NCI-H1105 treated with DMSO at 0.1 percent for 48 hours (cell line): ENCODE measurements at places on chromosomes 12 and 14.
A peak's percentile ranks its signal among the peaks of the same experiment; 100 is the strongest.

DNA sequence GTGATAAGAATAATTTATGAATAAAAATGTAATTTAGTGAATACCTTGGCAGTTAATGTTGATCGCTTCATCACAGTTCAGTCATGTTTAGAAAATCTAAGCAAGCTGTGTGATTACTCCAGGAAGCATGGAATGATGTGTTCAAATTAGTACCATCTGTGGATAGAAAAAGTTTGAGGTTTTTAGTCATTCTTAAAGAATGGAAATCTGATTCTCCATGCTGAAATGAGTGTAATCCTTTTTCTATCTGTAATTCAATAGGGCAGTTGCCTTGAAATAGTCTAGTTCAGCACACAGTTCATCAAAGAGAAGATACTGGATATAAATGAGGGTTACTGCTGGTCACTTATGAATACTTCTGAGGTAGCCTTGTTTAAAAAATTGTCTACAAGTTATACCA is 127.2 kb upstream of the MYF6 start:
- no peak for DNase-seq

- no peak for DNase-seq
These were observed 883 bp upstream of the TBC1D15 start for GRCh38 chr12:71838676-71839075.

DNA sequence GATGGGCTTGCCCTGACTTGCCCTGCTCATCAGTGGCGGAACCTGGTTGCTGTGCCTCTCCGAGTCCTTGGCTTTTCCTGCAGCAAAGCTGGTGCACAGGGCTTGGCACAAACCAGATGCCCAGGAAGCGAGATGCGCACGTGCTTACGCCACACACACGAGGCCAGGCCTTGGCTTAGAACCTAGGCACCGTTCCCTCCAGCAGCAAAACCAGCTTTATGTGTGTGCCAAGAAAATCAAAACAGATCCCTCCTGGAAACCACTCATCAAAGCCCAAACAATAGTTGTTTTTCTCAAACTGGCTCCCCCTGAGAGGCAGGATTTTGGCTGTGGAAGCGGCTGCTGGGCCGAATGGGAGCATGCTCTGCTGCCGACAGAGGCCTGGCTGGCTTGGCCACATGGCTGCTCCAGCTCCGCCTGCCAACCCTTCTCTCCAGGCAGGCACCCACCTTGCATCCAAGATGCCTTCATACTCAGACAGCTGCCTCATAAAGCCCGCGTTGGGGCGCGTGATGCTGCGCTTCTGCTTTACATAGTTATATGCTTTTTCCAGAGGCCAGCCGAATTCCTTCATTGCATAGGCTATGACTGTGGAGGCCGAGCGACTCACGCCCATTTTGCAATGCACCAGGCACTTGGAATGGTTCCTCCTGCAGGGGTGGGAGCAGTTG is 58.7 kb downstream of the SSH1 start:
- DNase-seq, result no peak

DNA sequence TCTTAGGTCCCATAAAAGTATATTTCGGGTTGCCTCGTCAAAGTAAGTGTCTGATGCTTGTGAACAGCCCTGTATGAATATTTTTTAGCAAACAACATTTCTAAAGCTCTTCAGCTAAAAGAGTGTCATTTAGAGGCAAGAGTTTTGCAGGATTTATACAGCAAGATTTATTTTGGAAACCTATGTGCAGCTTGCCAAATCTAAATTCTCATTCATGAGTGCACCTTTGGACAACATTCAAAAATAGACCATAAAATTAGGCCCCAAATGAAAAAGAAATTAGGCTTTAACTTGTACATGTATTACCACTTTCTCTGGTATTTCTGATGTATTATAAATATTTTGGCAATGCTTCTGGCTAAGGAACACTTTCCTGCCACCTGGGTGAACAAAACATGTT is 224.4 kb upstream of the PDZRN4 start:
- peak; percentile 61 for DNase-seq

GRCh38 chr14:95681153-95681552 is 5.1 kb upstream of the TCL1B start:
- DNase-seq, result no peak

GRCh38 chr14:85248881-85249635 is 280.9 kb upstream of the FLRT2 start:
- DNase-seq, result no peak

- DNase-seq, result no peak
These were observed 22.1 kb upstream of the AQP2 start for GRCh38 chr12:49928471-49928870.

GRCh38 chr12:83067981-83068380 is 381.3 kb downstream of the TMTC2 start:
- DNase-seq, result no peak

DNA sequence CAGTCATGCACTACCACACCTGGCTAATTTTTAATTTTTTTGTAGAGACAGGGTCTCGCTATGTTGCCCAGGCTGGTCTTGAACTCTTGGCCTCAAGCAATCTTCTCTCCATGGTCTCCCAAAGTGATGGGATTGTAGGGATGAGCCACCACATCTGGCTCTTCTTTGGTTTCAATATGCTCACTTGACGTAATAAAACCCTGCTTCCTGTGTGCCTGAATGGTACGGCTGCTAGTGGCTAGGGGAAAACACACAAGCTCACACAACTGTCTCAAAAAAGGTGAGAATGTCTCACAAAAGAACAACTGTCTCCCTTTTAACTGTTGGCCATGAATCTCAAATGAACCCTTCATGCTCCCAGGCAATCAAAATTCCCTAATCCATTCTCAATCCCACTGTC is 15.0 kb downstream of the C1S start:
- no peak for DNase-seq

DNA sequence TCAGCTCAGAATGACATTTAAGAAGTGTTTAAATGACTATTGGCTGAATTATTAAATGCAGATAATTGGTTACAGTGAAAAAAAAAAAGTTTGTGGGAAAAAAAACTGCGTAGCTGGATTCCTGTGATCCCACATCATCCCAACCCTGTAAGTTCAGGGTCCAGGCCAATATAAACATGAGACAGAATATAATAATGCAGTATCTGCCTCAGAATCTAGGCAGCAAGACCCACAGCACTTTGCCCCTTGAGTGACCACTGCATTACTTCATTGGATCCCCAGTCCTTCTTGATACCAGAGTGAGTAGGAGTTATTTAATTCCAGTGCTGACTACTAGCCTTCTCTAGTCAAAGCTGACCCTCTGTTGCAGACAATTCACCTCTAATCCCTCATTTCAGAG is 272.6 kb downstream of the CCER1 start:
- no peak for DNase-seq

GRCh38 chr12:121154793-121155375 is 22.2 kb downstream of the P2RX7 start:
- no peak for DNase-seq

- no peak for DNase-seq
These were observed 97.2 kb upstream of the SFSWAP start for GRCh38 chr12:131613678-131614077.

DNA sequence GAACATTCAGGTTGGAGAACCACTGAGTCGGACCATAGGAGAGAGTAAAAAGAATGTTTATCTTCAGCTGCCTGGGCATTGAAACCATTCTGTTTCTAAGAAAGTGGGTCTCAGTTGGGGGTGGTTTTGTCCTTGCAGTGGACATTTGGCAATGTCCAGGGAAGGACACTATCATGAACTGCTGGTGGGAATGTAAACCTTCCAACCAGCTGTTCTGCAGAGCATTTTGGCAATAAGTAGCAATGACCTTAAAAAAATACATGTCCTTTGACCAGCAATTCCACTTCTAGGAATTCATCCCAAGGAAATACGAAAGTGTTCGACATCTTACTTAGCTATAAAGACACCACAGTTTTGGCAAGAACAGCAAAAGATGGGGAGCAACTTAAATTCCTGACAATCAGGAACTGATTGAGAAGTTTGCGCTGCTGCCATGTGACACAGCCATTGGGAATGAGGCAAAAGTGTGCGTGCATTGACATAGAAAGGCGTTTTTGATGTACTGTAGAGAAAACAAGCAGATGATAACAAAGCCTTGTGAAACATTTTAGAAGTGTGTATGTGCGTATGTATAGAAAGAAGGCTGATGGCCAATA is 82.9 kb upstream of the MAP1LC3B2 start:
- no peak for DNase-seq

- DNase-seq, result no peak
These were observed 359.9 kb downstream of the ADGRD1 start for GRCh38 chr12:131313635-131314034.

GRCh38 chr14:24428628-24429394 is 657 bp downstream of the CBLN3 start:
- DNase-seq, result no peak

- DNase-seq, result peak; percentile 35
These were observed 424 bp downstream of the BBOF1 start for GRCh38 chr14:74019408-74020137.

DNA sequence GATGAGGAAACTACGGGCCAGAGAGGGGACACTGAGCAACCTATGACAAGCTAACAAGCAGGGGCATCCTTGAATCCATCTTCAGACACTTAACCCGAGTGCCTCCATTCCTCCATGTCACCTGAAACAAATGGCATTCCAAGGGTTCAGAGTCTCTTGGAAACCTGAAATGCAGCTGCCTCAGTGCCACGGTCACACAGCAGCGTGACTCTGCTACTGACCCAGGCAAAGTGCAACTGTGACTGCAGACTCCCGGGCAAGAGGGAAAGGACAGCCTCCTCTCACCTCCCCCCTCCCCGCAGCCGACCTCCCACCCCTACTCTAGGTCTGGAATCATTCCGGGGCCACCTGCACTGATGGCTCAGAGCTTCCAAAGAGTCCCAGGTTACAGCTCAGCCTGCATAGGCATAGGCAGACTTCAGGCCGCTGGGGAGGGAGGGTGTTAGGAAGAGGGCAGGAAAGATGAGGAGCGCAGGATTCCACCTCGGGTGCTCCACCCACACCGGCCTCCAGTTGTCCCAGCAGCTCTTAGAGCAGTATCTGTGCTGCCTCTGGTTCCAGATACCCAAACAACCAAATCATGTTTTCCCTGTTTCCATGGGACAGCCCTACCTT is 53.2 kb downstream of the KCNK10 start:
- DNase-seq, result no peak
